ENCODE measurements at places on chromosomes 7 and 10.

DNA sequence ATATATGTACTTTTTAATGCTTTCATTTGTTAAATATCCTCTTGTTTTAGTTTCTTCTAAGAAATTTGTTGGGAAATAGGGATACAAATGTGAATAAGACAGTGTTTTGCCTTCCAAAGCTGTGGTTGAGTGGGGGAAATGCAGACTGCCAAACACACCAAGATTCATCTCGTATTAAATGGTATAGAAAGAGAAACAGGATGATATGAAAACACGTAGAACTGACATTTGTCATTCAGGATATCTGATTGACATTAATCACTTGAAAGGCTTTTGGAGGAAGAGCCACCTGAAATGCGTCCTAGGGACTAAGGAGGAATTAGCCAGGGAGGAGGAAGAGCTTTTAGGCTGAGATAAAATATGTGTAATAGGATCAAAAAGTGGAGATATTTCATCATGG is 287.4 kb upstream of the SEMA3C start:
- DNase-seq: no peak

GRCh38 chr7:92368741-92369140 is 78.5 kb upstream of the GATAD1 start:
- no peak for DNase-seq

DNA sequence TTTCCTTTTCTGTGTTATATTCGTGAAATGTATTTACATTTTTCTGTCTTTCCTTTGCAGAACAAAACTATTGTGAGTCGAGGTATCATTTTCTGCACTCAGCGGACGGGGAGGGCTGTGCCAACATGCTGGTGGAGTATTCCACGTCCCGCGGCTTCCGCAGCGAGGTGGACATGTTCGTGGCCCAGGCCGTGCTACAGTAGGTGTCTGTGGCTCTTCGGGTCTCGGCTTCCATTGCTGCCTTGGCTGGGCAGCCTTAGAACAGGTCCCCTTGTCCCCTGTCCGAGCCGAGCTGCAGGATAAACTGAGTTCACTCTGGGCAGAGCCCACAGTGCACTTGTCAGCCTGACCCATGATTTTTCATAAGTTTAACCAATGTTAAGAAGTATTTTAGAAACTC is 14.5 kb downstream of the GET4 start:
- DNase-seq: no peak

- DNase-seq: no peak
Observed at GRCh38 chr10:76034353-76035205, 603.2 kb downstream of the LRMDA start.

- DNase-seq: no peak
Observed at GRCh38 chr10:44386546-44387052, 1.7 kb upstream of the CXCL12 start.

DNA sequence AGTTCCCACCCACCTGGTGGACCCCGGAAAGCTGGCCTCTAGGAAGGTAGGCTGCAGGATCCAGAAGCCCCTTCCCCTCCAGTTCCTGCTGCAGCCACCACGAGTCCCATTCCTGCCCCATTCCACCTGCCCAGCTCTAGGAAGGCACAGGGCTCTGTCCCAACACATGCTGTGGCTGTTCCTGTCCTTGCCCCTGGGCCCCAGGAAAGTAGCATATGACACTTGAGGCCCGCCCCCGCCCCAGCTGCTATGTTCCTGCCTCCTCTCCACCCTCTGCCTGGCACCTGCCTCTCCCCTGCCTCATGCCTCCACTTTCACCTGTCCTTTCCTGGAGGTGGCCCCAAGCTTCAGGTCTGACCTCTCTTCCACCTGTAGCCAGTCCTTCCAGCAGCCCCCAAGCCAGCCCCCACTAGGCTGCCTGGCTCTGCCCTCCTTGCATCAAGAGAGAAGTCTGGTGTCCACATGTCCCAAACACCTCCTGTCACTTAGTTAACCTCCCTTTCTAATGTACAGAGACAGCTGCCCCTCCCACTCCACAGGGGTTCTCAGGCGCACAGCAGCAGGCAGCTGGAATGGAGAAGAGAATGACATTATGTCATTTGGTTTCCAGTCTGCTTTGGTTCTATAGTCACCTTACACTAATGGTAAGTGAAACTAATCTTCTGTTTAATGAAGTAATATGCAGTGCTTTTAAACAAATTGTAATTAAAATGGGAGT is 22.7 kb downstream of the YKT6 start:
- DNase-seq: no peak

GRCh38 chr7:133020496-133020895 is 61.4 kb downstream of the CHCHD3 start:
- no peak for DNase-seq

GRCh38 chr10:104824380-104825006 is 183.4 kb downstream of the SORCS3 start:
- no peak for DNase-seq

DNA sequence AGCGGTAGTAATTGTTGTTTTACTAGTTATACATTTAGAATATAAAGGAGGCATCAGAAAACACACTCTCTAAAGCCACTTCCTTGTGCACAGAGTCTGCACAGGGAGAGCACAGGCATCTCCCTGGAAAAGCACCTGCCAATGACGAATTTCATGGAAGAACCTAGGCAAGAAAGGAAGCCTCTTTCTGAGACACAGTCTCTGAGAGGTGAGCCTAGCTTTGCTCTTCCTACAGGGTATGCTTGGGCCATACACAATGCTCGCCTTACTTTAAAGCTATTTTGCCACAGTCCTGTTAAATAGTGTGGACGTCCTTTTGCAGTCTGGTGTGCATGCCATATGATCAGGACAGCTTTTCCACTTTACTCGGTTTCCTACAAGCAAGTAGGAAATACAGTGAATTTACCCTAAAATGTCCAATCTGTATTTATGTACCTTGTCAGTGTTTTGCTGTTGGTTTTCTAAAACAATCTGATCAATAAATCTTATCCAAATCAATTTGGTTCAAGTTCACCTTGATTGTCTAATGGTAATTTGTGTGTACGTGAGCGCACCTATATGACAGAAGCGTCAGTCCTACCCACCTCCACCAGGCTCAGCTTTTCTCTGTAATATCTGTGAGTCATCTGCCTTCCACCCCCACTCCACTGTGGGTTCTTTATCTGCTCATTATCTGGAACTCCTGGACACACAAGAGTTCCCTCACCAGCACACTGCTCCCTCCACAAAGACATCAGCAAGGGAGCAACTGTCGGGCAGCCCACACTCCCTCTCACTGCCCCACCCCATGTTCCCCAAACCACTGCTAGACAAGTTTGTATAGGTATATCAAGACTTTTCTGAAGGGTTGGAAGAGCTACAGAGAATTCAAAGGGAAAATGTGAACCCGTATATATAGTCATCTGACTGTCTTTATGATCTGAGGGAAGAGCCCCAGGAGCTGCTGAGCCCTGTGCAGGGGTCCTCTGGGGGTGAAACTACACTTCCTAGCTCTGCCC is 65.2 kb downstream of the KLHDC10 start:
- DNase-seq: no peak

DNA sequence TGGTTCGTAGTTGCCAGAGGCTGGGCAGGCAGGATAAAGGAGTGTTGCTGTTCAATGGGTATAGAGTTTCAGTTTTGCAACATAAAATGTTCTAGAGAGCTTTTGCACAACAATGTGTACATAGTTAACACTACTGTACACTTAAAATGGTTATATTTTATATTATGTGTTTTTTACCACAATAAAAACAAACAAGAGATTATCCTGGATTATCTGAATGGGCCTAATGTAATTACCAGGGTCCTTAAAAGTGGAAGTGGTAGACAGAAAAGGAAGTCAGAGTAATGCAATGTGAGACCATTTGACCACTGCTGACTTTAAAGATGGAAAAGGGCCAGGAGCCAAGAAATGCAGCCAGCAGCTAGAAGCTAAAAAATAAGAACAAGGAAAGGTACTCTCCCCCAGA is 159.7 kb downstream of the SGMS1 start:
- no peak for DNase-seq

DNA sequence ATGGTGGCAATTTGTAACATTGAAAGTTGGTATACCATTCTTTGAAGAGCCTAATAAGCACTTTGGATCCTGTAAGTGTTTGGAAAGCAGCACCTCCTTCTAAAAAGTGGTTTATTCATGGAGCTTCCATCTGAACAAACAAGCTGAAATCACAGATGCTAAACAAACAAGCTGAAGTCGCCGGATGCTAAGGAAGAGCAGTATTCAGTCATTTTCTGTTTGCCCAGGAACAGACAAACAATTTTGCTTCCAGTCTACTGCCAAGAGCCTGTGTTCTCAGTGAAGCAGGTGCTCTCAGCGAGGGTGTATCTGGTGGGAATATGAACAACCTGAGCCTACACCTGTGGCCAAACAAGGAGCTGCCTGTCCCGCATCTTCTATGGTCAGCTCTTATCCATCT is 6.3 kb downstream of the COL28A1 start:
- DNase-seq: no peak

DNA sequence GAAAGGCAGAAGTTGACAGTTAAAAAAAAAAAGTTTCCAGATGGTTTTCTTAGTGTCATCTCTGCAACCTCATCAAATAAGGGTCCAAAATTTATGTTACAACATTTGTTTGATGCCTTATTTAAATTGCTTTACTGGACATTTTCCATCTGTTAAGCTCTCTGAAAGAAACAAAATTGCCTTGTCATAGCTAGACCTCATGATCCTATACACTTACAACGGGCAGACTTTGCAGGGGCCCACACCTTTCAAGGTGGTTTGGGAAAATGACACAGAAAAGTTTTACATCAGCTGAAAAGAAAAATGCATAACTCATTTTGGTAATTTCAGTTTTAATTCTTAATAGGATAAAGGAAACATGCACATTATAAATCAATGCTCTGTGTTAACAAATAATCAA is 1.4 kb upstream of the TES start:
- DNase-seq: no peak

DNA sequence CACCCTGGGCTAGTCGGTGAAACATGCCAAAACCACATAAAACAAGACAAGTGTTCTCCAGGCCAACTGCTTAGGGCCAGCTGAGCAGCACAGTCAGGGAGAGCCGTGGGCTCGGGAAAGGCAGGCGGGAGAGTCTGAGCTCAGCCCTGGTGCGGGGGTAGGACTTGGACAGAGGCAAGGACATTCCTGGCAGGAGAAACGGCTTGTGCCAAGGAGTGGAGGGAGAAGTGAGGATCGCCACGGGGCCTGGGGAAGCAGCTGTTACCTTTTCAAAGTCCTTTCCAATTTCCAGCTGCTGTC is 4.2 kb downstream of the ELN start:
- DNase-seq: no peak

DNA sequence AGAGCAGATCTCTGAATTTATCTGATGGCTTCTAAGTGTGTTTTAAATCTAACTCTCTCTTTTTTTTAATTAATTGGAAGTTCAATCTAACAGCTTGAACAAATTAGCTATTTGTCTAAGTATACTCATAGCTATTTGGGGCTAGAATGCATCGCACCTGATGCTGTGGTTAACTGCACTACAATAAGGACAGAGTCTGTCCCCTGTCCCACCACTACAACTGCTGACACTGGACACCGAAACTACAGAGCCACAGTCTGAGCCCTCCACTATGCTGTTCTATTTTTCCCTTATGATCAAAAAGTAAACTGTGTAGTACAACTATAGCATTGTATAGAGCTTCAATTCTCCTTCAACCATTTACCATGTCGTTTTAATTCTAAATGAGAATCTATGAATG is 89.4 kb upstream of the AHR start:
- no peak for DNase-seq

GRCh38 chr10:67259319-67259929 is 333.6 kb downstream of the LRRTM3 start:
- DNase-seq: no peak

- DNase-seq: no peak
Observed at GRCh38 chr10:54368984-54369383, 432.0 kb downstream of the PCDH15 start.

DNA sequence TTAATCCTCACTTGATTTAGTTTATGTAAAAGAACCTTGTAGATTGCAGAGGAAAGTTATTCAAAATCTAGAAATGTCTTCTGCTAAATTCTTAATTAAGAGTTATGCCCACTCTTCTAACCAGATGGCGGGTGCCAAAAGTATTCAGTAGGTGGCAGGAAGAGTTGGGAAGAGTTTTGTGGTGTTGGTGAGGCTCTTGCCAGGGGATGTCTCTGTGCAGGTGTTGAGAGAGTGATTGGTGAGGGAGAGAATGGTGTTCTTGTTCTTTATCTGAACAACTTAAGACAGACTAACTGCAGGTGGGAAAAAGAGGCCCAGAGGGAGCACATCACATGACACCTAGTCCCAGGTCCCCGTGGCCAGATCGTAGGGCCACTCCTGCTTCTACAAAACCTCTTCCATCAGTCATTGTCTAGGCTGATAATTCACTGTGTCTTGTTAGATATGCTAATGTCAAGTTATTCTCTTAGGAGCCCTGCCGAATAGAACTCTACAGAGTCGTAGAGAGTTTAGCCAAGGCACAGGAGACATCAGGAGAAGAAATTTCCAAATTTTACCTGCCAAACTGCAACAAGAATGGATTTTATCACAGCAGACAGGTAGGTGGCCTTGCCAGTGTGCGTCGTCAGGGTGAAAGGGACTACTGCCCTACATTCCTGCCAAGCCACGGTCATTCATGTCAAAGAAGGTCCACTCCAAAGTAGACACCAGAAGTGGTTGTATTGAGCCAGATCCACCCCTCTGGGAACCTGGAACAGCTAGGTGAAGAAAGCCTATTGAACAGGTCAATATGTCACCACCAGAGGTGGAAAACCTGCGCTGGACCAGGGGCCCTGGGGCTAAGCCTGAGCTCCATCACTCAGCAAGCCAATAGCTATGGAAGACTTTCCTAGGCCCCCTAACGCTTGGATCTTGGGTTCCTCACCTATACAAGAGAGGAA is 3.4 kb downstream of the IGFBP1 start:
- no peak for DNase-seq

- DNase-seq: no peak
Observed at GRCh38 chr10:47300429-47300931, 483 bp downstream of the GDF10 start.

GRCh38 chr10:72105098-72105475 is 16.7 kb upstream of the SPOCK2 start:
- no peak for DNase-seq

GRCh38 chr10:132706701-132707100 is 79.2 kb downstream of the NKX6-2 start:
- no peak for DNase-seq

GRCh38 chr10:79982362-79982800 is 33.5 kb upstream of the SFTPD start:
- DNase-seq: no peak

- peak; percentile 11 for DNase-seq
Observed at GRCh38 chr7:149625340-149625946, 127.8 kb upstream of the ZNF746 start.

DNA sequence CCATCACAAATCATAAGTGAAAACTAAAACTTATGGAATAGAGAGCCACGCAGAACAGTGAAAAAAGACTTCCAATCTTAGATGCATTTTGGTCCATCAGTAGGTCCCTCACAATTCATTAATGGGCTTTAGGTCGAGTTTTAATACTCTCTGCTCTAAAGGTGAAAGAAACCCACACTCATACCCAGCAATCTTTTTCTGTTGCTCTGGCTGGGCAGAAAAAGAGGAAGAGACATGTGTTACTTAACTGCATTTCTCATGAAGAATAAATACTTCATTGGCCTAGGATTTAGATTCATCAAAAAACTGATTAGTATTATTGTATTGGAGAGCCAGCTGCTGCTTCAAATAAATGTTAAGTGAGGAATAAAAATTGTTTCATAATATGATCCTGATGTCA is 645.7 kb downstream of the PHTF2 start:
- DNase-seq: no peak

GRCh38 chr10:68032113-68032512 is 43.0 kb downstream of the HERC4 start:
- DNase-seq: no peak

- no peak for DNase-seq
Observed at GRCh38 chr10:28444031-28444430, 88.9 kb upstream of the WAC start.

Measured in naive thymus-derived CD8-positive, alpha-beta T cell (primary cell).